ENCODE measurements at places on chromosomes 6 and 20.

- DNase-seq: no peak
These were observed 194.2 kb downstream of the KHDC1L start for GRCh38 chr6:73030791-73031782.

- no peak for DNase-seq
These were observed 105.8 kb upstream of the ASCC3 start for GRCh38 chr6:100986921-100987320.

DNA sequence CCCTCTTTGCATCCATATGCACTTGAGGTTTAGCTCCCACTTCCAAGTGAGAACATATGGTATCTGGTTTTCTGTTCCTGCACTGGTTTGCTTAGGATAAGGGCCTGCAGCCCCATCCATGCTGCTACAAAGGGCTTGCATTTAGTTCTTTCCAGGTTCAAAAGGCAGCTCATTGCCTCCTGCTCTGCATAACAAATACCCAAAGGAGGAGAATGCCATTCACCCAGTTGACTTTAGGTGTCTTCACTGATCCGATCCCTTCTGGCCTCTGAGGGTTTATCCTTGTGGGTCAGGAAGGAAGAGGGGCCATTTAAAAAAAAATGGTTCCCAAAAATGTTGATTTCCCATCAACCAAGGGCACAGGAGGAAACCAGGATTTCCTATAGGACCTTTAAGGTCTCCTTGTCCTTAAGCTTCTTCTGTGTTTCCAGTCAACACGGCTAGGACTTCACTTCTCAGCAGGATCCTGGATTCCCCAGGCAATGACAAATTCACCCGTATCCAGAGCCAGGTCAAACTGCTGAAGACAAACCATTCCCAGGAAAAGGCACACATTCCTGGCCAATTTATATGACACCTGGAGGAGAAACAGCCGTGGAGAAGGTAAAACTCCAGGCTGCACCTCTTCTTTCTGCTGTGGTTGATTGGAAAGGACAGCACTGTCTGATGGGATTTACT, 447.7 kb upstream of the CDH4 start:
- no peak for DNase-seq

GRCh38 chr6:163827143-163827542, 412.6 kb downstream of the QKI start:
- no peak for DNase-seq

GRCh38 chr6:3163248-3163594, 5.9 kb upstream of the TUBB2A start:
- no peak for DNase-seq

DNA sequence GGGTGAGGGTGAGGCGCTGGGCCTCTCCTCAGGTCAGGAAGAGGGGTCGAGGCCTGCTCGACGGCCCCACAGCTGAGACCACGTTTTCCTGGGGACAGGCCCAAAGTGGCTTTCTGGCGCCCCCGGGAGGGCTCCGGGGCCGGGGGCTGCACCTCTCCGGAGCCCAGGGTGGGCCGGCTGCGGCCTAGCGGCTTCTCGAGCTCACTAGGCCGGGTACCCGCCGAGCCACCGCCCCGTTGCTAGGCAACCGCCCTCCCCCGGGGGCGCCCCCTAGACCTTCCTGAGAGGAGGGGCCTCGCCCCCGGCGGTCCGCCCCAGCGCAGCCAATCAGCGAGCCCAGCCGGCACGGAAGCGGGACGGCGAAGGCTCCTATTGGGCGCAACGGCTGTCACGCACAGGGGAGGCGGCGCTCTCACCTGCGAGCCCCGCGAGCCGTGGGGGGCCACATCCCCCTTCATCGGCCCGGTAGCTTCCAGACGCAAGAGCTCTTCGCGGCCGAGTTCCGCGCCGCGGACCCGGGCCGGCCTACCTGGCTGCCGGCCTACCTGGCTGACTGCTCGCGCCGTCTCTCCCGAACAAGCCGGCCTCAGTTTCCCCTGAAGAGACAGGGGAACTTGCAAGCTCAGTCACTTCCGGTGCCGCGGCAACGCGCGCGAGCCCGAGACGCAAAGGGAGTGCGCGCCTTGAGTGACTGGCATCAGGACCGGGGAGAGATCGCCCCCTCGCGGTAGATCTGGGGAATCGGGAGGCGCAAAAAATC, 831 bp upstream of the BCL2L1 start:
- peak; percentile 99 for DNase-seq

DNA sequence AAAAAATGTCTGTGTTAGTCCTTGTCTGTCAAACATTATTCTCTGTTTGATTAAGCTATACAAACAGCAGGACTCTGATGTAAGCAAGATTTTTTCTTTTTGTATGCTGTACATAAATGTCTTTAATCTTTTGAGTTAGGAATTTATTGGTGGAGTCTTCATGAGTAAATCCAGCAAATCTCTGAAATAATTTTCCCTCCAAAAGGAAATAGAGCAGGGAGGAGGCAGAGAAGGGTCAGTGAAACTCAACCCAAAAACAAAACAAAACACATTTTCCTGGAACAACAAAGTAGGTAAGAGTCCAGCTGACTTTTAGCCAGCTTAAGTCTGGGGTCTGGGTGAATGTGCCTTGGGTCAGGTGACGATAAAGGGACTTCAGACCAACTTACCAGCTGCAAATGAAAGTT, 113.7 kb downstream of the FOXA2 start:
- DNase-seq: no peak

- DNase-seq: peak; percentile 83
These were observed 81.0 kb downstream of the GPX5 start for GRCh38 chr6:28606424-28607391.

DNA sequence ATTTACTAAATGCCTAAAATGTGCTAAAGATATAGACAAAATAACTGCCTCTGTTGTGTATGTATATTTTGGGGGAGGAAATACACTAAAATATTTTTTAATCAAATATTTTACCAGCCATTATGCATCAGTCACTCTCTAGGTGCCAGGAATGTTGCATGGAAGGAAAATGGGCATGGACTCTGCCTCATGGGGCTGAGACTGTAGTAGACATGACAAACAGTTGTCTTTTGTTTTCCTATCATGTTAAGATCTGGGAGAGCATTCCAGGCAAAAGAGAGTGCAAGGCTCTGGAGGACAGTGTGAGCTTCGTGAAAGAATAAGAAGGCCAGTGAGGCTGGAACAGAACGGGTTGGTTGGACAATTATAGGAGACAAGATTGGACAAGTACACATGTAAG, 26.5 kb downstream of the HLA-DOB start:
- no peak for DNase-seq

- DNase-seq: no peak
These were observed 98.6 kb downstream of the NDUFAF5 start for GRCh38 chr20:13883425-13883824.

DNA sequence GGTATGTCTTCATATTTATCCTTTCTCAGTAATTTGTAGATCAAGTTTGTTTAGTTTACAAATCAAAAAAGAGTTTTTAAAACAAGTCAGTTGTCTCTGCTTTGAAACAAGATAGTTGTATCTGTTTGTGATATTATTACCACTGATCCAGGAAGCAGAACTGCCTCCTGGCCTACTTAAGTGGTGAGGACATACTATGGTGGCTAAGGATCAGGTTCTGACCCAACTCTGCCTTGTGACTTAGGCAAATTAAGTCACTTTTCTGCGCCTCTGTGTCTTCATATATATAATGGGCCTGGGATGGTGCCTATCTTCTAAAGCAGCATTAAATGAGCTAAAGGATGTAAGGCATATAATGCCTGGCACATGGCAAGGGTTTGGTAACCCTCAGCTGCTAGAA, 8.7 kb downstream of the ANKS1A start:
- DNase-seq: no peak

DNA sequence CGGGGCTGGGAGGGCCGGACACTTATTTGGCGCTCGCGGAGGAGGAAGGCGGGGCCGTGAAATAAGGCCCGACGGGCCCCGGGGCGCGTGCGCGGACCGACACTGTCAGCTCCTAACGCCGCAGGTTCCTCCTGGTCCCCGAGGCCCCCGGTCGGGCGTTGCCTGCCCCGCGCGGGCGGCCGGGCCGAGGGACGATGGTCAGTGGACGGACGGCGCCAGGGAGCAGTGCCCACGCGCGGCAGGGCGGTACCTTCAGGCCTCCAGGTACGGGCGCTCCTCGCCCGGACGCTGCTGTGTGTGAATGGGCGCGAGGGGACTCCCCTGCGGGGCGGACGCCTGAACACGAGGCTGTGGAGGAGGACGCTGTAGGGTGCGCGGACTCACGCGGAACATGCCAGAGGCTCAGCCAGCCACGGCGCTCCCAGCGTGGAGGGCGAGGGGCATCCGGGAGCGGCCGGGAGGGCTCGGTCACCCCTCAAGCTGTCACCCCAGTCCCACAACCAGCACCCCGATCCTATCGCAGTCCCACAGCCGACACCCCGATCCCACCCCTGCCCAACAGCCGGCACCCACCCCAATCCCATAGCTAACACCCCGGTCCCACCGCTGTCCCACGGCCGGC, 339 bp upstream of the GMEB2 start:
- DNase-seq: peak; percentile 97

DNA sequence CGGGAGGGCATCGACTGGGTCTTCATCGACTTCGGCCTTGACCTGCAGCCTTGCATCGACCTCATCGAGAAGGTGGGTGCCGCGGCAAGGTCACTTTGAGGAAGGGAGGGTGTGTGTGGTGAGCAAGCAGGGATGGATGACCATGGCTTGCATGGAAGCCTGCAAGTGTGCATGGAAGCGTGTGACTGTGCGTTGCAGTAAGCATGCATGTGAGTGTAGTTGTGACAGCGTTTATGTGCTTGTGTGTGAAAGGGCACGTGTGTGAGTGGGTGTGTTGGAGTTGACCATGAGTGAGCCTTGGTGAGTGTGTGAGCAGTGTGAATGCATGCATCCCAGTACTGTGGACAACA, 32.5 kb downstream of the MYH7B start:
- no peak for DNase-seq

GRCh38 chr20:14996883-14997672, 659.7 kb upstream of the FLRT3 start:
- no peak for DNase-seq

GRCh38 chr6:93749191-93749590, 329.8 kb upstream of the EPHA7 start:
- no peak for DNase-seq

GRCh38 chr20:14956538-14956937, 619.1 kb upstream of the FLRT3 start:
- DNase-seq: no peak
